ENCODE measurements at places on chromosomes 5 and 9.
A peak's percentile ranks its signal among the peaks of the same experiment; 100 is the strongest.

GRCh38 chr9:27622693-27623340 is 49.5 kb upstream of the C9orf72 start:
- DNase-seq: no peak

GRCh38 chr5:168171901-168172759 is 119.3 kb upstream of the WWC1 start:
- no peak for DNase-seq

DNA sequence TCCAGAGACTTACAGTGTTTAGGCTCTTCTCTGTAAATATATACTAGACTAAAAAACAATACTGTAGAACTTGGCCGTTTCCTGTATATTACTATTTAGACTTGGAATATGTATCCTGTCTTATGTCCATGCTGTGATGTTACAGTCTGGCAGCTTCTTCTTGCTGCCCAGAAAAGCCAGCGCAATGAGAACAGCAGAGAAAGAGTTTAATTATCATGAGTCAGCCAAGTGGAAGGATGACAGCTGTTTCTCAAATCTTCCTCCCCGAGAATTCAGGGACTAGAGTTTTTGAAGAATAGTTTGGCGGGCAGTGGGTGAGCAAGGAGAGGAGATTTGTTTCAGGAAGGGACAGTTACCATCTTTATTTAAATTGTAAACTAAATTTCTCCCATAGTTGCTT is 37.5 kb downstream of the NAA35 start:
- no peak for DNase-seq

- DNase-seq: peak; percentile 93
These were observed 102.4 kb downstream of the ROR2 start for GRCh38 chr9:91847581-91848091.

- no peak for DNase-seq
These were observed 582.5 kb downstream of the TAF11L14 start for GRCh38 chr5:18216729-18217128.

DNA sequence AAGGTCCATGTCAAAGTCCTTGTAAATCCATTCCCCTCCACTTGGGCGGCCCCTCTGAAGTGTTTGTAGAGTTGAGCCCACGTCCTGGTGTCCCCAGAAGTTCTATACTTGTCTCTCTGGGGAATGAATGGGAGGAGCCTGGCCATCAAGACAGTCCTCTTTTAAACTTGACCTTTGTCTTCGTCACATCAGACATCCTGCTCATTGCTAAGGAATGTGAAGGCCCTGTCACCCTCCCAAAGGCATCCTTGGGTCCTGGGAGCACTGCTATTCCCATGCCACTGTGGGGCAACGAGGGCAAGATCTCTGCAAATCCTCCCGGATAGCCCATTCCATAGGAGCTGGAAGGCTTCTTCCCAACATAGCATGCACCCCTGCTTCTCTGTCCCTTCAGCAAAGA is 235.5 kb downstream of the SLIT3 start:
- DNase-seq: peak; percentile 49

DNA sequence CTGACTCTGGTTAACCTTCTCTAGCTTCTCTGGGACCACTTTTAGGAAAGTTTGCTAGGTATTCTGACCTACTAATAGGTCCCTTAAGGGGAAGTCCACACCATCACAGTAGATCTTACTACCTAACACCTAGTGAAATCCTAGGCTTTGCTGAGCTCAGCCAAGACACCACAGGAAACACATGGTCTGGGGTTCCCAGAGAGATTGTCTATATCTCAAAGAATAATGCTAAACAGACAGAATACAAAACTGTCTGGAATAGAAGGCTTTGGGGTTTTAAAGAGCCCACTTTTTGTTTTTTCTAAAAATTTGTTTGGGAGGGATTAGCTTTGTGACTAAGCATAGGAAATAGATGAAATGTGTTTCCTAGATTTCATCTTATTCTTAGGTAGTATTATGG is 395.1 kb downstream of the ARHGEF28 start:
- DNase-seq: no peak

- DNase-seq: peak; percentile 81
These were observed 178.1 kb downstream of the FGF1 start for GRCh38 chr5:142507531-142508372.

GRCh38 chr5:36402512-36402906 is 100.8 kb upstream of the RANBP3L start:
- DNase-seq: no peak

DNA sequence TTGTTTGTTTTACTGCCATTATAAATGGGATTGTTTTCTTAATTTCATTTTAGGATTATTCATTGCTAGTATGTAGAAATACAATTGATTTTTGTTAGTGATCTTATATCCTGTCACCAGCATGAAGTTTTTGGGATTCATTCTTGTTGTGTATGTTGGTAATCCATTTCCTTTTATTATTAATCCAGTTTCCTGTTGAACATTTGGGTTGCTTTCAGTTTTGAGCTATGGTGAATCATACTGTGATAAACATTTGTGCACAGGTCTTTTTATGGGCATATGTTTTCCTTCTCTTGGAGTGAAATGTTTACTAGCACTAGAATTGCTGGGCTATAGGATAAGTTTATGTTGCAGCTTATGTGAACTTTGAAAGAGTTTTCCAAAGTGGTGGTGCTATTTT is 69.6 kb downstream of the MAN2A1 start:
- DNase-seq: no peak

GRCh38 chr5:75020016-75020656 is 32.2 kb downstream of the GCNT4 start:
- no peak for DNase-seq

DNA sequence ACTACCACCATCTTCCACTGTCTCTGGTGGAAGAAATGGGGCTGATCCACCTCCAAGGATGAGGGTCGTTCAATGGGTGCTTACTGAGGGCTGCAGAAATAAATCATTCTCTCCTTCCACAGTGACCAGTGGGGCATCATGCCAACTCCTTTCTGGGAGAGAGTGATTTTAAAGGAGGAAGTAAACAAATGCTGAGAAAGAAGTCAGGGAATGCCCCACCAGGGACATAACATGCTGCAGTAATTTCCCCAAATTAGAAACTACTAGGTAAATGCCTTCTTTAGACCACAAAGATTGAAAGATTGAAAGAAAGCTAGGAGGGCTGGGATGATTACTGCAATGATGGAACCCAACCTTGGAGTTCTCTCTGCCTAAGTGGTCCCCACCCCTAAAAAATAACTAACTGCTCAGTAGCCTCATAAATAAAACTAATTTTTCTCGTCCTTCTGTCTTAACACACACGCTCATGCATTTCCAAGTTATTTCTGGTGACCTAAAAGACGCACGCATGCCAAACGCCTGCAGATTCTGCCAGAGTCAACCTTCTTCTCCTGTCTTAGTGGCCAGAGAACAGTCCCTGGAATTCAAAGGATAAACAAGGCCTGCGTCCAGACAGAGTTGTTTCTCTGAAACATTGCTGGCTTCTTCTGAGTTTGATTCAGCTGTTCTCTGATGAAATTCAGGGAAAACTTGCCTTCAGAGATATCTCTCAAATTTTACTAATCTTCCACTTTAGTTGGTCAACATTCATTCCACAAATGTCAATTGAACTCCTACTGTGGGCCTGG is 250.0 kb downstream of the NR3C1 start:
- DNase-seq: no peak

GRCh38 chr9:124657516-124657915 is 113.6 kb downstream of the NR6A1 start:
- peak; percentile 52 for DNase-seq

- no peak for DNase-seq
These were observed 16.3 kb upstream of the DCP2 start for GRCh38 chr5:112960315-112960714.

DNA sequence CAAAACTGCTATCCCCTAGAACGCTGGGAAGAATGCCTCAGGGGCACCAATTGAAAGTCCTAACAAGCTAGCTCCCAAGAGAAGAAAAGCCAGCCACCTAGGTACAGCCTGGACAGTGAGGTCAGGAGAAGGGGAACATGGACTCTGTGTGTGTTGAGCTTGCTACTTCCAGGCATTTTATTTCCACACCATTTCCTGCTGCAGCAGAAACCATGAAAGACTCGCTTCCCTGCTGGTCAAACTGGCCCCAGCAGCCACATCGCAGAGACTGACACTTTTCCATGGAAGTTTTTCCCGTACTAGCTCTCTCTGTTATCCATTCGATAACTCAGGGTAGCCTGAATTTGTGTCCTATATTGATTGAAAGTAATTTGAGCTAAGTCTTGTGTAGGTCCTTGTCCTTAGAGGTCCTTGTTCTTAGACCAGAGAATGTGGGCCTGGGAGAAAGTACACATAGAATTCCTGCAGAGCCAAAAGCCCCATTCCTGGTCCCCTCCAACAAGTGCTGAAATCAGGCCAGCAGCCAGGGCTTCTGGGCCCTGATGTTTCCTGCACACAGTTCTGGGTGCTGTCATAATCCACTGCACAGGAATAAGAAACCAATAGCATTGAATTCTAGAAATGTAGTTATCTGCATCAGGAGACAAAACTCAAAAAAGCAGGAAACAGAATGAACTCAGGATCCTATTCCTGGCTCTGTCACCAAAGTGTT is 96.6 kb downstream of the BRINP1 start:
- DNase-seq: no peak

DNA sequence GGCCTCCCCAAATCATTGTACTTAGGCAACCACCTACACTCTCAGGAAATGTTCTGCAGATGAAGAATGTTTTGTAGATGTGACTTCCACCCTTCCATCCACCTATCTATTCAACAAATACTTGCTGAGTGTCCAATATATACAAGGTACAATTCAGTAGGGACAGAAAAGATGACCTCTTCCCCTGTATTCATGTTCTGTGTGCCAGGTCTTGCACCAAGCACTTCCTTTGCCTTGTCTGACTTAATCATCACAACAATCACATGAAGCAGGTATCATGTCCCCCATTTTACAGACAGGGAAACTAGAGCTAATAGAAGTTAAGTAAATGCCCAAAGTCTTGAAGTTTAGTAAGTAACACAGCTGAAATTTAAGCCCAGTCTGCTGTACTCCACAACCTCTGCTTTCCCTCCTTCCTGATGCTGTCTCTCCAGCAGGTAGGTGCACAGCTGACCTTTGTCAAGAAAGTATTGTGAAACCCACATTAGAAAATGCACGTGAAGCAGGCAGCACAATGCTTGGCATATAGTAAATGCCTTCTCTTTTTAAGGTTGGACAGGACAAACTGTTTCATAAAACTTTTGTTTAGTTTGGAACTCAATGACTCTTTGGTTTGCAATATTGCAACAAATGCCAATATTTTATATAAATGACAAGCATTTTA is 296.5 kb downstream of the DEPDC1B start:
- no peak for DNase-seq

DNA sequence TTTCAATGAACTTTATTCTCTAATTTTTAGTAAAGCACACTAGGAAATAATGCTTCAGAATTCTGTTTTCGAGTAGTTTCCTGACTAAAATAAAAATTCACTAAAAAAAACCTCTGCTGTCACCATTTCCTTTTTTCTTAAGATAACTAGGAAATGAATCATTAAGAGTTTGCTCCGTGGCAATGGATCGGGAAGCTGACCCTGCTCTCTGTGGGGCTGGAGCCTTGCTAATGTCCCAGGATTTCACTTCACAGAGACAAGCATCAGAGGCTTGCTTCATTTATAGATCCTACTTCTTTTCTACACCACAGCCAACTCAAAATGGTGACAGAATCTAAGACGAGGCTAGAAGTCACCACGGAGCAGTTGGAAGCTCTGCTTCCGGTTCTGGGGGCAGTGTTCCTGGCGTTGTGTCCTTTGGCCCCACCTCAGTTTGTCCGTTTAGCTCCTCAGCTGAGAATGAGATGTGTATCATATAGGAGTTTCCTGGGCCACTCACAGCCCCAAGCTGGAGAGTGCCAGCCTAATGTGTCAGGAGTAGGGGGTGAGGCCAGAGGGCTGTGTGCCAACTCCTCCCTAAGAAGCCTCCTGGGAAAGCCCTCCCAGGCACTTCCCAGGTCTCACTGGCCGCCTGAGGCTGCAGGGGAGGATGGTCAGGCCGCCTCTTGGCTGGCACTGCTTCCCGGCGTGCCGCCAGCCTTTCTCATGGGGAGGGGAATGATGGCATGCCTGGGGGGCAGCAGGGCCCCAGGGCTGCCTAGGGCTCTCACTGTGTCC is 19.6 kb downstream of the TENT4A start:
- DNase-seq: no peak

All from kidney (tissue), 22 donors.